Glomerular endothelial cell (primary cell): ENCODE measurements at places on chromosomes 2 and 18. TPM values are rescaled to one million over a fixed set of nuclear protein-coding genes. Genes with fewer than 3 reads are reported as not detected.

GRCh38 chr2:159129824-159130223, 156.7 kb downstream of the WDSUB1 start:
- no peak for DNase-seq

The SPATA3 gene
- total RNA-seq: not detected in 2 replicates

DNA sequence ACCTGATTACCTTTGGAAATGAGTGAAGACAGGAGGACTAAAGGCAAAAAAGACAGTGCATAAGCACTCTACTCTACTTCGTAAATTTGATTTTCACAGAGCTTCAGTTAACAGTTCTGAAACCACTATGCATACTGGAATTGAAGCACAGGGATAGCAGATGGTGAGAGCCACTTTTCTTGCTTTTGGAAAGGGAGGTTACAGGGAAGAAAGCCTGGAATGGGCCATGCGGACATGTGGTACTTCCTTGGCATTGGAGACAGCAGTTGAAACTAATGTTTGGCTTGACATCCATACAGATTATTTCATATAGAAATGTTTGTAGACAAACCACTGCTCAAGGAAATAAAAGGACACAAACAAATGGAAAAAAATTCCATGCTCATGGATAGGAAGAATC, 585.6 kb upstream of the RAB6C start:
- DNase-seq: no peak

DNA sequence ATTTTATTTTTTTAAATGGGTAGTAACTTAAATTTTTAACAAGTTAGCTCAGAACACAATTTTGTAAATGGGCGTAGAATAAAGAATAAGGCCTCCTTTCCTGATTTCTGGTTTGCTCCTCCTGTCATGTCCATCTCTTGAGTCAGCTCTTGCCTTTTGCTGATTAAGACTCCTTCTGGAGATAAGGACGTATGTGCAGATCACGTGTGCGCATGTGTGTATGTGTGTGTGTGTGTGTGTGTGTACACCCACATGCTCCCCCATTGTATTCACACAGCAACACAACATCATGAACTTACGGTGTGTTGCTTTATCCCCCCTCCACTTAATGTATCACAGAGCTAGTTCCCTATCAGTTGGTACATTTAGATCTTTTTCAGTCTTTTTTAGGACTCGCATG, 182.9 kb downstream of the PRKCE start:
- no peak for DNase-seq

DNA sequence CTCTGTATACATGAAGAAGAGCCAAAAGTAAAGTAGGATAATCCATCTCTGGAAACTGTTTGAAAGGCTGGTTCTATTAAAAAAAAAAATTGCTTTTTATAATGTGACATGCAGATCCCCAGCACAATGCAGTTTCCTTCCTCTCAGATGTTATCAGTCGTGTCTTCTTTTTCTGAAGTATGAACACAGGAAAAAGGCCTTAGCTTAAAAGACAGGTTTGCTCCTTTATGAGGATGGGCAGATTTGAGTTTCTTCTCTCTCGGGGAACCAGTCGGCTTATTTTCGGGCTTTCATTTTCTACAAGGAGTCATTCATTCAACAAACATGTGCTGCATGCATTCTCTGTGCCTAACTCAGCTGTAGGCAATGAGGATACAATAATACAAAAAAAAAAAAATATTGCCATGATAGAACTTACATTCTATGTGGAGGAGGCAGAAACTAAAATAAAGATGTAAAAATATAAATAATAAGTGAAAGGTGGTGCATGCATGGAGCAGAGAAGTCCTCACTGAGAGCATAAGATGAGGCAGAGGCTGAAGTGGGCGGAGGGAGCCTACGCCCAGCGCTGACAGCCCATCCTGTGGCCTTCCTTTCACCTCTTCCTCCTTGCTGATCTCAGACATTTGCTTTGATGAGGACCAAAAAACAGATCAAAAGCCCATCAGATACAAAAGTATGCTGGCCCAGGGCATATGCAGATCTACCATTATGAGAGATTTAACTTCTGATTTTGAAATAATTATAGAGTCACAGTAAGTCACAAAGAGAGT, at the start of gene CD226:
CD226 (minus strand) TSS at position 513 of the 773 bp plus-strand sequence; CDS start at position 46, 467 bp downstream.
- DNase-seq: no peak

The IL1R2 gene
- total RNA-seq: not detected in 2 replicates

DNA sequence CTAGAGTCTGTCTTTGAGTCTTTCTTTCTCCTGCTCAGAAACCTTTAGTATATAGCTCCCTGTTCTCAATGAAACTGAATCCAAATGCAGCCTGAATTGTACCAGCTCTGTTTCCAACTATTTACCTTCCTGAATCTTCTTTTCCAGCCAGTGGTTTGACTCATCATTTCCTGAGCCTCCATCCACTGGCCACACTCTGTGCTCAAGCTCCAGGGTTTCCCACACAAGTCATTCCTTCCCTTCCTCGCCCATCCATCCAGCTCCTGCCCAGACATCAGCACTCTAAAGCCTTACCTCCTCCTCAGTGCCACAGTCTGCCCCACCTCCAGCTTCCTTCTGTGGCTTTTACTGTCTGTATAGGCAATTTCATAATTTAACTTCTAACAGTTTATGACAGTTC, 233.6 kb upstream of the RASGRP3 start:
- DNase-seq: no peak

DNA sequence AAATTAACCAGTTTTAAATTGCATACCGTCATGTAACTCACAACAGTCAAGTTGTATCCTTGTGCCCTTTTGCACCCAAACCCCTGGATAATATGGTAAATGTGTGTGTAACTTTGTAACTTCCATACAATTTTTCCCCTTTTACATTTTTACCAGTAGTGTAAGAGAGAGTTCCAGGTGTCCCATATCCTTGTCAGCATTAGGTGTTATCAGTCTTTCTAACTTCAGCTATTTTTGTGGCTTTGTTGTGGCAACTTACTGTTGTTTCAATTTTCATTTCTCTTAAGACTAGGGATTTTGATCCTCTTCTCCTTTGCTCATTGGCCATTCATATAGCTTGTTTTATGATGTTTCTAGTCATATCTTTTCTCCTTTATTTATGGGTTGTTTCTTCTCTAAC, 94.6 kb downstream of the LCLAT1 start:
- DNase-seq: no peak

The NGEF gene
- 0.19 and 0.47 TPM in 2 replicates for total RNA-seq

DNA sequence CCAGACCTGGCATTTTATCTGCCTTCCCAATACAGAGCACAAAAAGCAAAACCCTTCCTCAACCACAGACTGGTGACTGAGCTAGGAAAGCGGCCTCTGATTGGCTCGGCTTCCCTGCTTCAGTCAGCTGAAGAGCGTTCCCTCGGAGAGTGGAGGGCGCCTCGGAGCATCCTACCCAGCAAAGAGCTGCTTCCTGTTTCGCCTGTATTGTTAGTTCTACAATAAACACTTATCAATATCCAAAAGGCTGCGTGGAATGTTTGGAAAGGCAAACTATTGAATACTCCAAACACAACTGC, 125.0 kb downstream of the CACNB4 start:
- no peak for DNase-seq

DNA sequence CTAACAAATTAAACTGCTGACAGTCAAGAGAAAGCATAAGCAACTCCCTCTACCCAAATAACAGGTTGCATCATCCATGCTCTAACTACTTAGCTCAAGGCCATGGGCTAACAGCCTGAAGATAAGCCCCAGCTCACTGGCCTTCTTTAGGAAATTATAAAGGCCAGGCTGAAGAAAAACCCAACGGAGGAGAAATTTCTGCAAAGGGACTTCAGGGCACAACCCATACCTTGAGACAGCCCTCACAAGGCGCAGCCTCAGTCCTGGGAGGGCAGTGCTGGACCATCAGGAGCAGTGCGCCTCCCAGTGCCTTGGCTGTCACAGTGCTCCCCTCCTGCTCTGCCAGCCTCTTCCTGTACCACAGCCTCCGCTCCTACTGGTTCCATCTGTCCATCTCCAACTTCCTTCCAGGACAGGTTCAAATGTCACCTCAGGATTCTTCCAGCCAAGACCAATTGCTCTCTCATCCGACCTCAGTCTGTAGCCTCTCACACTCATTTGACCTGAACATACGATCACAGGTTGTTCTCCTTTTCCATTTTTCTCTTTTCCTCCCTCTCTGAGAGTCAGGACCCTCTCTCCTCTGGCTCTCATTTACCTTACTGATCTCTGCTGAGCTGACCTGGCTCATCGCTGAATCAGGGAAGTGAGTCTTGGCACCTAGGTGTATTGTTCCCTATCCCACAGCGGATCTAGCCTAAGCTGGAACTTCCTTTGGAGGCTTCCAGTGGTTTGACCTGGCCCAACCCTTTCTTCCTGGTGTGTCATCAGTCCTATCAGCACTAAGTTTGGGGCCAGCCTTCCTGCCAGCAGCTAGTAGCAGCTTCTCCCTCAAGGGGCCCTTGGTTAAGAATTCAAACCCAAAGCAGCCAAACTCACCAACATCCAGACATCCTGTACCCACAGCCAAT, 1.9 kb downstream of the MCFD2 start:
- DNase-seq: no peak

- no peak for DNase-seq
These were observed 756.4 kb upstream of the CDH7 start for GRCh38 chr18:64994370-64994769.

GRCh38 chr2:114261366-114261765, 181.1 kb upstream of the DPP10 start:
- DNase-seq: no peak

GRCh38 chr2:105732101-105732500, 12.6 kb upstream of the NCK2 start:
- DNase-seq: no peak

GRCh38 chr2:64363848-64364247, 90.1 kb upstream of the LGALSL start:
- DNase-seq: no peak

The RPIA gene
- 13.2 and 15.2 TPM in 2 replicates for total RNA-seq

The CNDP1 gene
- not detected in 2 replicates for total RNA-seq

- DNase-seq: no peak
These were observed 67.1 kb downstream of the ITGB1BP1 start for GRCh38 chr2:9356261-9356660.

The ANO7 gene
- total RNA-seq: 0.68 and 1.4 TPM in 2 replicates

The GCKR gene
- total RNA-seq: 0.88 and 1.8 TPM in 2 replicates

DNA sequence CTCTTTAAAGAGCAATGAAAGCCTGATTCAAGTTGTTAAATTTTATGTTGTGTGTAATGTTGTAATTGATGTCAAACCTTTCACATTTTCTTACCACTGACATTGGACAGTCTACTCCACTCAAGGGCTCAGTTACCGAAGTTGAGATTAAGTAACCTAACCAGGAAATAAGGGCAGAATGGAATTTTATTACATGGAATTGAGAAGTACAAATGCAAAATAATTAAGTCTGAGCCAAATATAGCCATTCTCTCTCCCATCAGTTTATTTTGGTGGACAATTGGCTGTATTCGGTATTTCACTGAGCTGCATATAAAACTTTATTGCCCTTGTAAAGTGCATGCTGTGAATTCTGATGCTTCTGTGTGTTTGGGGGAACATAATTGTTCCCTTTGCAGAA, 231.5 kb downstream of the TTC32 start:
- DNase-seq: no peak

DNA sequence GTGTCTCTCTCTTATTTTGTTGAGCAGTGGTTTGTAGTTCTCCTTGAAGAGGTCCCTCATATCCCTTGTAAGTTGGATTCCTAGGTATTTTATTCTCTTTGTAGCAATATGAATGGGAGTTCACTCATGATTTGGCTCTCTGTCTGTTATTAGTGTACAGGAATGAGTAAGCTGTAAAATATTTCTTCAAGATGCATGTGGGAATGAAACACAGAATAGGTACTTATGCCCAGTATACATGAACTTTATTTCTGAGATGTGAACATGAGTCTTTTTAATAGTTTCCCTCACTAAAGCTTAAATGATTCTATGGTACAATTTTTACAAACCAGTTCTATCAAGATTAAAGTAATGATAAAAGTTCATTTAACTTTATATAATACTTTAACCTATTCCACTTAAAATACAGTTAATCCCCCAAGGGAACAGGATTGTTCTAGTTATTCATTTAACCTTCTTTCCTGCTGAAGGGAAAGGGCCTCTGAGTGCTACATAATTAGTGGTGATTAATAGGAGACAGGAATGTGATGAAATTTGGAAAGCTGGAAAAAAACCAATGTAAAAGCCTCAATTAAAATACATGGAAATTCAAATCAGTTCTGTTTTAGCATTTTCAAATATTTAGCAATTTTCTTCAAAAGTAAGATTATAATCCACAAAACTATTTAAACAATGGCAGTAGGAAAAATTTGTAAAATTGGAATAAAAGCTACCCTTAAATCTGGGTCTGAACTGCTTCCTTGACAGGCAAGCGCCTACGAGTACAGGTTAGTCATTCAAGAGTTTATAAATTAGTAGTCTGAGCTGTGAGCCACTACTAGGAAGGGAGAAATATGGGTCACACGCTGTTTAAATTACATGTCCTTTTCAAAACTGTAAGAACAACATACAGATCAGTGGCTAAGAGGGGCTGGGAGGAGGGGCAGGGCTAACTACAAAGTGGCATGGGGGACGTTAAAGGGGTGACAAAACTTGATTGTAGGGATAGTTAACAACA, 28.9 kb downstream of the SPIRE1 start:
- DNase-seq: no peak

GRCh38 chr18:67788310-67789164, 272.0 kb upstream of the DSEL start:
- no peak for DNase-seq

GRCh38 chr2:100742277-100743254, 77.4 kb upstream of the NPAS2 start:
- no peak for DNase-seq

DNA sequence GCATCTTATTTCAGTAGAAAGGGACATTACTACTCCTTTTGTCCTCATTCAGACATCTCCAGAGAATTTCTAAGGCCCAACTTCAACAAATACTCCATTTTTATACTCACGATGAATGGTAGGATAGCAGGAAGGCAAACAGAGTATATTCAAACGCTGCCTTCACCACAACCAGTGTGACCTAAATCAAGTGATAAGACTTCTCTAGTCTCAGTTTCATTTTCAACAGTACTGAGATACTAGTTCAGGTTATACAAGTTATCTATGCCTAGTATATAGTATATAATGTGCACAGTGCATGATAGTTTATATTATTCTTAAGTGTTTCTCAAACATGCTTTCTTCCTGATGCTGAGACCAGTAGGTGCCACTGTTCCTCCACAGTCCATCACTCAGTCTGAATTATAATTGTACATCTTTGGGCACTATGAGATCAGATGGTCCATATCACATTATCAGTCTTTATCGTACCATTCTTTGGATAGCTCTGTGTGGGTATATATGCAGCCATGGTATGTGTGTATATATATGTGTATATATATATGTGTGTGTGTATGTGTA, 66.3 kb upstream of the RPE start:
- DNase-seq: no peak

DNA sequence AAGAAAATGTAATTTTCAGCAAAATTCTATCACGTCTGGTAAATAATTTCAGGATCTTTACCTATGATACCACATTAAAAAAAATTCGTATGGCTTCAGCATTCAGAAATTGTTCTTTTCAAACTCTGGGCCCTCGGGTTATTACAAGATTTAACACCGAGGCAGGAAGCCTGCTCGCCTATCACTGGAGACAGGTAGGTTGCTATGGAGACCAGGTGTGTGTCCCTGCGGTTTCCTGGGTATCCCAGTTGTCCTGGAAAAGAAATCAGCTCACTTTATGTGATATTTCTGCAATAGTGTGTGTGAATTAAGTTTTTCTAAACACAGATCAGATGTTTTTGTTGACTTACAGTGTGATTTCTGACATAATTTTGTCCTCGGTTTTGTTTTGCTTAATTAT, 14.2 kb downstream of the HPCAL1 start:
- DNase-seq: no peak
